Hematopoietic multipotent progenitor cell treated with erythropoietin and hydrocortisone succinate and interleukin-3 and kit ligand, for 6 days (in vitro differentiated cells): ENCODE measurements at places on chromosomes 5 and 9.

- DNase-seq, result no peak
These were observed 307.6 kb downstream of the MSX2 start for GRCh38 chr5:175032013-175032412.

DNA sequence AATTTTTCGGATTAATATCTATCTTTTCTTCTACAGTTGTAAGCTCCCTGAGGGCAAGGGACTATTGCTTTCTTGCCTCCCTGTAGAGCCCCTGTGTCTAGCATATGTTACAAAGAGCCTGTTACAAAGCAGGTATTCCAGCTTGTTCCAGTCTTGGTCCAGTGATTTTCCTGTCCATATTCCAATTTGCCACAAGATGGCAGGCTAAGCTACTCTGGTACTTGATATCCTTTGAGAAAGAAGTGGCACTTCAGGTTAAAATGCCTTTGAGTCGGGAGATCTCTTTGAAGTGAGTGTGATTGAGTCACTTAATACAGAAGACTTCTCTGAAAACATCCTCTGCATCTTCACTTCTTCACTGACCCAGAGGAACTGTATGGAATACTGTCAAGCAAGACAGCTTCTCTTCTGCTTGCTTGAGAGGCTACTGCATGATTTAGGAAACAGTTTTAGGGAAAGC is 24.5 kb downstream of the CAVIN4 start:
- peak; percentile 77 for DNase-seq

DNA sequence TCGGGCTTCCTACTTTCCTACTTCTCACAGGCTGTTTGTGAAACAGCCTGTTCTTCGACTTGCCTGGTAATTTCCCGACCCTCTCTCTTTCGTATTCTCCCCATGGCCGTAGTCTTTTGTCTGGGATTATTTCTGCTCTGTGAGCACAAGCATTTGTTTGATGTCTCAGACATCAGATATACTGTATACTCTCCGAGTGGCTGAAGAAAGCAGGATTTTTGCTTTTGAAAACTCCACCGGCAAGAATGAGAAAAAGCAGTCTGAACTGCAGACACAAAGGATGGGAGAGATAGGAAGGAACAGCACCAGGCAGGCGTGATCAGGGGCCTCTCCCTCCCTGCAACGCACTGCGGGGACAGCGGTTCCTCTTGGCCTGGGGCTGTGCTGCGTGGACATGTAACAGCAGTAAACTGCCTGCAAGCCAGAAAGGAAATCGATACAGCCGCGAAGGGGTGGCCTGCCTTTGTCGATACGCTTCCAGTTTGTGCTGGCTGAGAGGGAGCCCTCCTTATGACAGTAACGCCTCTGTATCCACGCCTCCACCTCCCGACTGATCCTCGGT is 313.9 kb upstream of the TLE4 start:
- no peak for DNase-seq

- no peak for DNase-seq
These were observed 356.3 kb downstream of the CSNK1G3 start for GRCh38 chr5:123868267-123868666.

- no peak for DNase-seq
These were observed 44.7 kb upstream of the LMX1B start for GRCh38 chr9:126569036-126569435.

DNA sequence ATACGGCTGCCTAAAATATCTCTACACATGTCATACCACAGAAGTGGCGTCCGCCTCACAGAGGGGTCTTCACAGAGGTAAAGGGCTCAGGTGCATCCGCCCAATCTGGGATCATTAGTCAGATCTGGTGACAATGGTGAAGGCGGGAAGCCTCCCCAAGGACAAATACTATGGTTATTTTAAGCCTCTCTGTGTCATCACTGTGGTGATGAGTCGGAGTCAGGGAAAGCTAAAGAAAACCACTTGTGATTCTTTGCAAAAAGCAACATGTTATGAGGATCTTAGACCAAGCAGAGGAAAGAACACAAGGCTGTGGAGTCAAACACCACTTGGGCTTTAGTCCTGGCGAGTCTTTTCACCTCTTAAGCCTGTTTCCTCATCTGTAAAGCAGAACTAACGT is 190.4 kb downstream of the DRD1 start:
- DNase-seq, result no peak

DNA sequence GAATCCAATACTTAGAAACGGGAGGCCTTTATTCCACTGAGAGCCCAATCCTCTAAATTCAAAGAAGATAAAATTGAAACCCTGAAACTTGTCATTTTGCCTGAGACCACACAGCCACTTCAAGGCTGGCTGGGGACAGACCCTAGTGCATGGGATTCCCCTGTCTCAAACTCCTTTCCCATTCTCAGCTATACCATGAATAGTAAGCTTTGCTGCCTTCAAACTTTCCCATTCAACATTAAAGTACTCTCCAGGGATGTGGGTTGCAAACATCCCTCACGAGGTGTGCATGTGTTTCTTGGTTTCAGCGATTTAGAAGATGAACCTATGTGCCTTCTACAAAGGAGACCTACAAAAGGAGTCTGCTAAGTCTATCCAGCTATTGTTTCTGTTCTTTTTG is 64.6 kb downstream of the GABRB2 start:
- DNase-seq, result no peak

- DNase-seq, result no peak
These were observed 228.3 kb upstream of the RASEF start for GRCh38 chr9:83291196-83291595.

- no peak for DNase-seq
These were observed 97.5 kb upstream of the FCN2 start for GRCh38 chr9:134782921-134783698.

GRCh38 chr5:16791036-16791705 is 144.9 kb downstream of the MYO10 start:
- DNase-seq, result peak; percentile 72
